Smooth muscle cell of the pulmonary artery (primary cell): ENCODE measurements at places on chromosomes 2 and 18. TPM values are rescaled to one million over a fixed set of nuclear protein-coding genes. Genes with fewer than 3 reads are reported as not detected.

NT5DC4 gene
- total RNA-seq, result 0.33 TPM in 1 of 2 replicates, not detected in the other

GLB1L gene
- 12.1 and 14.9 TPM in 2 replicates for total RNA-seq

TMEM247 gene
- not detected in 2 replicates for total RNA-seq

NUP35 gene
- total RNA-seq, result 8.7 and 9.1 TPM in 2 replicates

GPR35 gene
- 0.85 and 2.0 TPM in 2 replicates for total RNA-seq

CRYBA2 gene
- not detected in 2 replicates for total RNA-seq

SF3B1 gene
- total RNA-seq, result 162 and 169 TPM in 2 replicates

WNT10A gene
- not detected in 2 replicates for total RNA-seq

MAP3K20 gene
- total RNA-seq, result 59.1 and 75.4 TPM in 2 replicates

TNFAIP6 gene
- 10.0 and 31.8 TPM in 2 replicates for total RNA-seq
